Right renal pelvis (tissue), 4 donors: ENCODE measurements at places on chromosomes 2 and 18. TPM values are rescaled to one million over a fixed set of nuclear protein-coding genes. Genes with fewer than 3 reads are reported as not detected.

DNA sequence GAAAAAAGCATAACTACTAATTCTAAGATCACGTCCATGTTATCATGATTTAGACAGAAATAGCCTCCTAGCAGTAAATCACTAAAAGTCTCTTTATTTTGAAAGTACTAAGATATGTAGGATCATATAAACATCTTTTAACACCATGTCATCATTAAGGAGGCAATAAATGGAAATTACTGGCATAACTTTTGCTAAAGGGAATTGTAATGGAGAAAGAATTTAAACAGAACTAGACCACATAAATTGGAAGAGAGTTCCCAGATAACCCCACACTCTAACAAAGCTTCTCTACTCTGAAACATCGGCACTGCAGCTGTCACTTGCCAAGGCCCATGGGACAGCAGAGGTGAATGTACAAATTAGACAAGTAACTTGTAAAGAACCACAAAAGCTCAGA lies 29.5 kb downstream of the STK39 start:
- no peak for DNase-seq

- DNase-seq: no peak
These were observed 3.0 kb upstream of the HS1BP3 start for GRCh38 chr2:20653695-20654534.

DNA sequence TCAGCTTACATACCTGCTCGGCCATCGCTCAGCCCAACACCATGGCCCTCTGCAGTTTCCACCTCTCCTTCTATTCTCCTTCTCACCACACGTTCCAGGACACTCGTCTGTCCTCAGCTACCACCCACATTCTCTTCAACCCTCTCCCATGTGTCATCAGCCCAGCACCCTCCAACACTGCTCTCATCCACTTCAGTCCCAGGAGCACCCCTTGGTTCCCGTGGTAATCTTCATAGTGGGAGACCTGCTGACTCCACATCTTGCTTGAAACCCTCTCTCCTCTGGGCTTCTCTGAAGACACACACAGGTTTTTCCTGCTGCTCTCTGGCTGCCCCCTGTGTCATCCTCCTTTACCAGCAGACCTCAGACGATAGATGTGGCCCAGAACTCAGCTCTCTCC lies 228.7 kb downstream of the GBX2 start:
- DNase-seq: no peak

The CD207 gene
- 0.08 TPM for polyA plus RNA-seq

GRCh38 chr18:69889009-69889408 lies 58.7 kb downstream of the CD226 start:
- DNase-seq: no peak

The CCDC68 gene
- polyA plus RNA-seq: 8.3 TPM

DNA sequence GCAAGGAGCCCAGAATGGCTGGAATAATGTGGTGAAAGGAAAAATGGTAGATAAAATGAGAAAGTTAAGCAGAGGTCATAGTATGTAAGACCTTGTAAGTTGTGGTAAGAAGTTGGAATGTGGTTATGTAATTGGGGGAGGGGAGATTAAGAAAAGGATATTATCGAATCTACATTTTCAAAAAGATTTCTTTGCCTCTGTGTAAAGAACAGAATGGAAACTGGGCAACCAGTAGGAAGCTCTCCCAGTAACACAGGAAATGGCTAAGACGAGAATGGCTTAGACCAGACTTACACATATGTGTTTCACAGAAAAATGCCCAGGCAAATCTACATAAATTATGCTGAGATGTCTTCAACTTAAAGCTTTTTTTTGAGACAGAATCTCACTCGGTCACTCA lies 13.2 kb downstream of the MEMO1 start:
- no peak for DNase-seq

The ZAP70 gene
- 1.7 TPM for polyA plus RNA-seq

The SH2D6 gene
- polyA plus RNA-seq: 0.62 TPM

DNA sequence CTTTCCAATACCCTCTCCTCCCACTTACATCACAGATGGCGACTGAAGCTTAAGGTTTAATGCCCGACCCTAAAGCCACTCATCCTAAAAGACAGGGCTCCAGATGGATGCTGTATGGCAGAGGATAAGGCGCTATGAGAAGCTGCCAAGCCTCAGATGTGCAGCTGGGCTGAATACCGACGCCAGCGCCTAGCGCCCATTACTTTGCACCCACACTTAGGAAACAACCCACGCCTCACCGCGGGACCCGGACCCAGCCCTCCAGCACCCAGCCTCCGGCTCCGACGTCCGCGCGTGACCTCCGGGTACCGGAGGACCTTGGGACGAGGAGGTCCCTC lies 335 bp downstream of the TRAK2 start:
- DNase-seq: no peak

DNA sequence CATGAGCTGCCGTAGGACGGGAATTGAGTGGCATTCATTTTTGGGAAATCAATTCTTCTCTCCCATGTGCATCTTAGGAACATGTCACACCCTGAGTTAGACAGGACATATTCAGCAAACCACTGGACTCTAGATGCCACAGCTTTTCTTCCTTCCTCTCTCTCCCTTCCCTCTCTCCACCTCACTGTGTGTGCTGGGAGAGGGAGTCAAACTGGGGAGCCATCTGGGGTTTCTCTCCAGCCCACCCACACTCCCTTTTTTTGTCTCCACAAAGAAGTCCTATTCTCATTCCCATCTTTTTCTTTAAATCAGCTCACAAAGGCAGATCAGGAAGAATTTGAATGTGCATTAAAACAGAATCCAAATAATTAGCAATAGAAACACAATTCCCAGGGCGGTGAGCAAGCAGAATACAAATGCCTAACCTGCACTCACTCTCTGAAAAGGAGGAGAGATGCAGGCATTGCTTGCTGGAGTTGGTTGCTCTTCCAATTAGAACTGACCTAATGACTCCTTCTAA lies 15.4 kb downstream of the CD28 start:
- no peak for DNase-seq

- no peak for DNase-seq
These were observed 121.8 kb downstream of the MEMO1 start for GRCh38 chr2:31889044-31889443.

DNA sequence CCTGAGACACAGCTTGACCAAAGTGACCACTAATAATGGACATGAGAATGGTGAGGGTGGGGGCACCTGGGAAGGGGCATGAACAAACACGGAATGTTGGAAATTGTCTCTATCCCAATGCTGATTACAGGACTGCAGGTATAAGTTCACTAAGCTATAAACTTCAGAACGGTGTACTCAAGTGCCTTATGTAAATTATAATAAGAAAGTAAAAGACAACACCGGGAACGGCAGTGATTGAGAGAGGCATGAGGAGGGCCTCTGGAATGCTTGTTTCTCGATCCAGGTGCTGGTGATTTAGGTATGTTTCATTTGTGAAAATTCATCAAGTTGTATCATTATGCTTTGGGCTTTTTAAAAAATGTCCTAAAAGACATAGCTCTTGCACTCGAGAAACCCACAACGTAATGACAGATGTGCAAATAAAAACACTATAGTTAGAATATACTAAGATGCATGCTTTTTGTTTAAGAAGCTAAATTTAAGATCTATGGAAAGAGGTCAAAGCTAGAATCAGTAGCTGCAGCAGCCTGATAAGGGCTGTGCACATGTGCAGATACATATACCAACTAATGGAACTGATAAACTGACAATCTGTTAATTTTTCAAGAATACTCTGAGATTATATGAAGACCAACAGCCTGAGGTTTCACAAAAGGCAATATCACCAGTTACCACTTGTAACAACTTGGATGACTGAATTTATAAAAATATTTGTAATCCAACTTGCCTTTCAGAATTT lies 7.6 kb downstream of the HIBCH start:
- DNase-seq: no peak

GRCh38 chr2:11179196-11179595 lies 23.9 kb downstream of the SLC66A3 start:
- DNase-seq: no peak

GRCh38 chr2:239438995-239439753 lies 38.4 kb upstream of the HDAC4 start:
- no peak for DNase-seq

DNA sequence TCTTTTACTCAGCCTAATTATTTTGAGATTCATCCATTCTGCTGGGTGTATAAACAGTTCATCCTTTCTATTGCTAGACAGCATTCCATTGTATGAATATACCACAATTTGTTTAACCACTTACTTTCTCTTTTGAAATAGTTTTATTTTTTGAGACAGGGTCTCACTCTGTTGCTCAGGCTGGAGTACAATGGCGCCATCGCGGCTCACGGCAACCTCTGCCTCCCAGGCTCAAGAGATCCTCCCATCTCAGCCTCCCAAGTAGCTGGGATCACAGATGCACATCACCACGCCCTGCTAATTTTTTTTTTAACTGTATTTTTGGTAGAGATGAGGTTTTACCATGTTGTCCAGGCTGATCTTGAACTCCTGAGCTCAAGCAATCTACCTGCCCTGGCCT lies 54.5 kb downstream of the USP37 start:
- DNase-seq: no peak

The GPR75 gene
- 2.0 TPM for polyA plus RNA-seq

- no peak for DNase-seq
These were observed 512.9 kb upstream of the ZEB2 start for GRCh38 chr2:145032791-145033190.

GRCh38 chr2:95030496-95030895 lies 5.0 kb downstream of the MAL start:
- DNase-seq: no peak

GRCh38 chr2:58186501-58186900 lies 54.6 kb downstream of the FANCL start:
- no peak for DNase-seq

DNA sequence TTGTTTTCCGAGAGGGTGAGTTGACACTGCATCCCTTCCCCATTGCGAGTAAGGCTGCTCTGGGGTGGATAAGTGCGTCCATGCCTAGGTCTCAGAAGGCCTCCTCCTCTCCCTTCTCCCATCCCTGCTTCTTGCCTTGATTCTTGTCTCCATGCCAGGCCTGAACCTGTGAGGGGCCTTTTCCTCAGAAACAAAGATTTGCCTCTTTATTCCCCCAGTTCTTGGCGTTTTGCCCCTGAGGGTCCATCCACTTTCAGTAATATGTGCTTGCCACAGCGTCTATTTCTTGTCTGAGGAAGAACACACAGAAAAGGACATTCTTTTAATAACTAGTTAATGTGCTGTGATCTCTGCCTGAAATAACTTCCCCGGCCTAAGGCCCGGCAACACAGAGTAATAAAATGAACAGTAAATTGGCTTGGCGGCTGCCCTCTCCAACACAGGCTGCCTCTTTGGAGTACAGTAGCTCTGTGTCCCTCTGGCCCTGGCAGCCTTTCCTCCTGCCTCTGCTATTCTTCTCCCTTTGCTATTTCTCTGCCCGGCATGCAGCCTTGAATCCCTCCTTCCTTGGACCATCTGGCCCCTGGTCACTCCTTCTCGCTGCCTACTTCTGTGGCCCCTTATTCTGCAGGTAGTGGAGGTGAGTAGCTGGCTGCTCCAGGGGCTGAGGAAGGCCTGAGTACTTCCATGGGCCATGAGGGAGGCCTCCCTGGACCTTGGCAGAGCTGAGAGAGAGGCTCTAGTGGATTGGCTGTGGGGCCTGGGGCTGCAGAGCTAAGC lies 4.4 kb downstream of the EHD3 start:
- DNase-seq: no peak

- DNase-seq: no peak
These were observed 7.2 kb downstream of the POMC start for GRCh38 chr2:25161055-25161781.

The TEX261 gene
- polyA plus RNA-seq: 53.3 TPM

DNA sequence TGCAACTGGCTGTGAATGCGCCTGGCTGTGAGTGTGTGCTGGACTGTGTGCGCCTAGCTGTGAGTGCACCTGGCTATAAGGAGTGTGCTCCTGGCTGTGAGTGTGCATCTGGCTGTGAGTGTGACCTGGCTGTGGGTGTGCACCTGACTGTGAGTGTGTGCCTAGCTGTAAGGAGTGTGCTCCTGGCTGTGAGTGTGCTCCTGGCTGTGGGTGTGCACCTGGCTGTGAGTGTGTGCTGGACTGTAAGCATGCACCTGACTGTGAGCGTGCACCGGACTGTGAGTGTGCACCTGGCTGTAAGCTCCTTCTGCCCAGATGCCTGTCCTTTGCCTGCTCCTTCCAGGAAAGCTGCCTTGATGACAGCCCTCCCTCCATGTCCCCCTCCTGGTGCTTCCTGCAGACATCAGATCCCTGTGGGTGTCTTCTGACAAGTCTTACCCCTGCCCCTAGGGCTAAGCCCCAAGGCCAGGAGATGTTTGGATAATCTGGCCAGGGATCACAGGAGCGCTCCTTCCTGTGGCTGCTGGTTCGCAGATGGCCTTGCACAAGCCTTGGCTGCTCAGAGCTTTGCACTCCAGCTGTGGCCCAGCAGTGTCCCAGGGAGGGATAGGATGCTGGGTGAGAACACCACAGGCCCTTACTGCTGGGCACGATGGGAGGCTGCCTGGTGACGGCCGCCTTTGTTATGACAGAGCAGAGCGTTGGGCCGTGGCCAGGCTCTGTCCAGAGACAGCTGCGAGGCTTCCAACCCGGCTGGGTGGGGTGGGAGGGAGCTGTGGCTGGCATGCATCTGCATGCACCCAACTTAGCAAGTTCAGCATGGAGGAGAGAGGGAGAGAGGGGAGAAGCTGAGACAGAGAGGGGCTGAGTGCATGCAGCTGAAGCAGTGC lies 89.9 kb downstream of the GLI2 start:
- DNase-seq: no peak

DNA sequence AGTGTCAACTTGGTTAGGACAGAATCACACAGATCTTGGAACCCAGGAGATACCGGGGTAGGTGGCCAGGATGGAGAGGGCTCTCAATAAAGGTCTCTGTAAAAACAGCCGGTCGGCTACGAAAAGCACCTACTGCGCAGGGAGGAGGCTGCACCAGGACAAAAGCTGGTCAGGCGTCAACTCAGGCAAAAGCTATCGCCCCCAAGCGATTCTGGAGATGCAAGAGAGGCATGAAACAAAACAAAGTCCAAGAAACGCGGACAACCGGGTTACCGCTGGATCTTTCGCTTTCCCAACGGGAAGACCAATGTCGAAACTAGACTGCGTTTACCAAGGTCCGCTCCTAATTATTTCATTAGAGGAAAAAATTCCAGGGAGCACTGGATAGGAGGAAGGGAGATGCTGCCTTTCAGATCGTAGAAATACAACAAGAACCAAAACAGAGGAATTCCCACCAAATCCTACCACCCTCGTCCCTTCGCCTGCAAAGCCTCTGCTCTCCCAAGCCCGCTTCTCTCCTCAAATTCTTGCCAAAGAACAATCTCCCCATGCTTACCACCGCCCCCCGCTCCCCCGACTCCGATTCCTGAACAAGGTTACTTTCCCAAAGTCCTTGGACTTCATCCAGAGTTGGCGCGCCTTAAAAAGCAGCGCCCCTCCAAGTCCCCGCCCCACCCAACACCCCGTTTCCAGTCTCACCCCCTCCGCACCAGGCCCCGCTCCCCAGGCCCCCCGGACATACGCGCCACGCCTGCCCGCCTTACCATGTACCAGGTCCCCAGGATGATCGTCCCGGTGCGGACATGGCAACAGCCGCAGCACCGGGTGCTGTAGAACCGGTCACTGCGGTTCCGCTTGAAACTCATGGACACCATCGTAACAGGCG lies 539 bp downstream of the LAPTM4A start:
- no peak for DNase-seq

The LRATD1 gene
- polyA plus RNA-seq: 18.8 TPM
